Stimulated activated CD4-positive, alpha-beta T cell treated with anti-CD3 and anti-CD28 coated beads, Interleukin-2, amount 100 ng/mL, for 24 hours (primary cell): ENCODE measurements at places on chromosomes 11 and 22.

DNA sequence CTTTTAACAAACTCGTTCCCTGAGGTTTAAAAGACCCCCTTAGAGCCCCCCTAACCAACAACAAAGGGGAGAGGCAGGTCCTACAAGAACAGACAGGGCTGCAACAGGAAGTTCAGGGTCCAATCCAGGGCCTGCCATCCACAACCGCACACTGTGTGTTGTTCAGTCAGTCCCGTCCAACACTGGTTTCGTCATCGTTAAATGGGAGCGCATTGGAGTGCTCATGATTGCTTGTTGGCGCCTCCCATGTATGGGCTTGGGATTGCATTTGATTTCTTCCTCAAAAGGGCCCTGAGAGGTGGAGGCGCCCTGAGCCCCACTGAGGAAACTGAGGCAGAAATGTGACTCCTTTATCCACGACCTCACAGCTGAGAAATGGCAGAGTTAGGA, 174.1 kb downstream of the MN1 start:
- no peak for DNase-seq

- DNase-seq: no peak
These were observed 21.3 kb downstream of the NADSYN1 start for GRCh38 chr11:71474141-71474770.

GRCh38 chr22:26479792-26480610, 3.6 kb downstream of the HPS4 start:
- no peak for DNase-seq

DNA sequence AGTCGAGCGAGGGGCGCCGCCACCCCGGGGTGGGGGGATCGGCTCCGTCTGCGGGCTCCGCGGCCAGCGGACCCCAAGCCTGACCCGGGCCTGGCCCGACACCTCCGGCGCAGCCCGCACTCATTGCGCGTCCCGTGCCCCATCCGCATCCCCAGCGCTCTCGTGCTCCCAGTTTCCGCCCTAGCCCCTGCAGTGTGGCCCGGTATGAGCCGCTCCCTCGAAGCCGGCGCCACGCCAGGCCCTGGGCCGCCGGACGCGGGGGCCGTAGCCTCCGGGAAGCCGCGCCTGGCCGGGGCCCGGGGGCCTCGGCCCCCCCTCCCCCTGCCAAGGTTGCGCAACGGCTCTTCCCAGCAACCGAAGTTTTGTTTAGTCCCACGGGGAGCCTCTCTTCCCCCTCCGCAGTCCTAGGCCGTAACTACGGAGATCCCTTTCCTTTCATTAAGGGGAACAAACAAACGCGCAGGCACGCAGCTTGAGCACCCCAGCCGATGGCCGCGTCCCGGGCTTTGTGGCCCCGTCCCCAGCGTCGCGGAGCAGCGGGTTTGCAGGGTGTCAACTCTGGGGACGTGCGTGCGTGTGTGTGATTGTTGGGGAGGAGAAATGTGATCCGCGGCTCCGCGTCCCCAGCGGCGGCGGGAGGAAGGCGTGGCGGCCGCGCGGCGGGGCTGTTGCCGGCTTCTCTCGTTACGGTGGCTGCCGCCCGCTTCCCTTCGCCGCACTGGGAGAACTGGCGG, 883 bp downstream of the HIPK3 start:
- peak; percentile 78 for DNase-seq

DNA sequence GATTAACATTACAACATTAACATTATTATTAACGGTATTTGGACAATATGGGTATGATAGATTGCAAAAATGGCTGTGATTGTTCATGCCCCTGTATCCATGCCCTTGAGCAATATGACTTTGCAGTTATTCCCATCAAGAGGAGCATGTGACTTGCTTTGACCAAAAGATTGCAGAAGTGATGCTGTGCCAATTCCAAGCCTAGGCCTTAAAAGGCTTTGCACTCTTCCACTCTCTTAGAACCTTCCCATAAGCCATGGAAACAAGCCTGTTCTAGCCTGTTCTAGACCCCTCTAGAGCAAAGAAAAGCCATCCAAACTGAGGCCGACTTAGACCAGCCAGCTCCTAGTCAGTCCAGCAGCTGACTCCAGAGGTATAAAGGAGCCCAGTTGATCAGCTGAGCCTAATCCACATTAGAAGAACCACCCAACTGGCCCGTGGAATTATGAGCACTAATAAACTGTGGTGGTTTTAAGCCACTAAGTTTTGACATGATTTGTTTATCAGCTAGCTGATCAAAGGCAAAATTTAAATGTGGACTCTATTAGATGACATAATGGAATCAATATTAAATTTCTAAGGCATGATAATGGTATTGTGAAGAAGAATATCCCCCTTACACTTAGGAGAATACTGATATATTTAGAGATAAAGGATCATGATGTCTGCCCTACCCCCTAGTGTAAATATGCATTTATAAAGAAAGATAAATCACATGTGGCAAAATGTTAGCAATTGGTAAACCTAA, 28.6 kb downstream of the RAB30 start:
- no peak for DNase-seq

- DNase-seq: no peak
These were observed 1491.9 kb downstream of the FAM181B start for GRCh38 chr11:81241672-81242275.

GRCh38 chr11:118939953-118940598, 14.3 kb upstream of the BCL9L start:
- DNase-seq: peak; percentile 72

GRCh38 chr11:102005306-102005705, 41.9 kb upstream of the CFAP300 start:
- DNase-seq: no peak

DNA sequence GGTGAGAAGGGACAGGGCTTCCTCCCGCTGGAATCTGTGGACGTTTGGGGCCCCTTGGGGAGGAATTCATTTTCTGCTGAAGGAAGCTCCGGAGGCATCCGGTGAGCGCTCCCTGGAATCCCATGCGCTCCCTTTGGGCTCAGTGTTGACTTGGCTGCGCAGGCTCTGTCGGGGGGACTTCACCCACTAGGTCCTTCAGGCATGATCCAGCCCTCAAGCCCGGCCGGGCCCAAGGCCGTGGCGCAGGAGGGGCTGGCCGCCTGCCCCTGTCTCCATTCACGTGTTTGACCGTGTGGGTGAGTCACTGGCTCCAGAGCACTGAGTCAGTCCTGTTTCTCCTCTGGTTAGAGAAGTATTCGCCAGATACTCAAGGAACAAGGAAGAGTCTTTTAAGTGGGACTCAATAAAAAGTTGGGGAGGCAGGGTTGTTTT, 1.4 kb downstream of the CTTN start:
- no peak for DNase-seq

GRCh38 chr11:15406851-15407351, 292.2 kb downstream of the INSC start:
- no peak for DNase-seq

- no peak for DNase-seq
These were observed 729.7 kb downstream of the BRD1 start for GRCh38 chr22:49097966-49098365.

DNA sequence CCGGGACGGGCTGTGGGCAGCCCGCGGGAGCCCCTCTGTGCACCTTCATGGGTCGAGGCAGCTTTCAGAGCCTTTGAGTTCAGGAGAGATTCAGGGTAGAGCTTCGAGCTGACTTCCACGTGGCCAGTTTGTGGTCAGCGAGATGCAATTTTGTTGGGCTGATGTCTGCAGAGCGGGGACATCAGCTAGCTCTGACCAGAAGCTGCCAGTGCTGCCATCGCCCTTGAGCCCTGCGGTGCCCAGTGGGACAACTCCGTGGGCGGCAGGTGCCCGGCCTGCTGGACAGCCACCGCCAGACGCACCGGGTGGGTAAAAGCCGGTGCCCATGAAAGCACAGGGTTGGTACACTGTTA, 719 bp downstream of the TALDO1 start:
- DNase-seq: no peak

DNA sequence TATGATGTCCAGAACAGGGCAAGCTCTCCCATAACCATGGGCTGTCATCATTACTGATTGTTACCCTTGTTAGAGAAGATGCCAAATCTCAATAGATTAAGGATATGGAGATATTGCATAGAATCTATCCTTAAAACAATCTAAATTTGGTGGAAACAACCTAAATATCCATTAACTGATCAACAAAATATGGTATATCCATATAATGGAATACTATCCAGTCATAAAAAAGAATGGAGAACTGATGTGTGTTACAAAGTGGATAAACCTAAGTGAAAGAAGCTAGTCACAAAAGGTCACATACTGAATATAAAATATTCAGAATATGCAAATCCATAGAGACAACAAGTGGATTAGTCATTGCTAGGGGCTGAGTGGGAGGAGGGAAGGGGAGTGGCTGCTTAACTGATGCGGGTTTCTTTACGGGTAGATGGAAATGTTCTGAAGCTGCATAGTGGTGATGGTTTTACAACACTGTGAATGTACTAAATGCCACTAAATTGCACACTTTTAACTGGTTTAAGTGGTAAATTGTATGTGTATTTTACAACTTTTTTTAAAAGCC, 36.1 kb upstream of the SMCO4 start:
- DNase-seq: no peak

DNA sequence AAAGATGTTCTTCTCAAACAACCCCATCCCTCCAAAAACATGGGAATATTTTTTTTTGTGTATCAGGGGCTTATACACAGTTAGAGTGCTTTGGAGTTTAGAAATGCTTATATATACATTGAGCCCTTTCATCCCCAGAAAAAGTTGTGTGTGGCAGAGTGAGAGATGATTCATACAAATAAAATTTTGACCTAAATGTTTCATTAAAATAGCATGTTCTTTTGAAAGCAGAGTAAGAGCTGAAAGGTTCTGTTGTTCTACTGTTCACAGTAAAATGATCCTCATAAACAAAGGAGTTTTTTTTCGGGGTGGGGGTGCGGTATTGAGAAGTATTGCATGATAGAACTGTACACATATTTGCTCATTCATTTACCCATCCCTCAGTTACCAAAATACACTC, 512.4 kb downstream of the DLG2 start:
- DNase-seq: no peak

DNA sequence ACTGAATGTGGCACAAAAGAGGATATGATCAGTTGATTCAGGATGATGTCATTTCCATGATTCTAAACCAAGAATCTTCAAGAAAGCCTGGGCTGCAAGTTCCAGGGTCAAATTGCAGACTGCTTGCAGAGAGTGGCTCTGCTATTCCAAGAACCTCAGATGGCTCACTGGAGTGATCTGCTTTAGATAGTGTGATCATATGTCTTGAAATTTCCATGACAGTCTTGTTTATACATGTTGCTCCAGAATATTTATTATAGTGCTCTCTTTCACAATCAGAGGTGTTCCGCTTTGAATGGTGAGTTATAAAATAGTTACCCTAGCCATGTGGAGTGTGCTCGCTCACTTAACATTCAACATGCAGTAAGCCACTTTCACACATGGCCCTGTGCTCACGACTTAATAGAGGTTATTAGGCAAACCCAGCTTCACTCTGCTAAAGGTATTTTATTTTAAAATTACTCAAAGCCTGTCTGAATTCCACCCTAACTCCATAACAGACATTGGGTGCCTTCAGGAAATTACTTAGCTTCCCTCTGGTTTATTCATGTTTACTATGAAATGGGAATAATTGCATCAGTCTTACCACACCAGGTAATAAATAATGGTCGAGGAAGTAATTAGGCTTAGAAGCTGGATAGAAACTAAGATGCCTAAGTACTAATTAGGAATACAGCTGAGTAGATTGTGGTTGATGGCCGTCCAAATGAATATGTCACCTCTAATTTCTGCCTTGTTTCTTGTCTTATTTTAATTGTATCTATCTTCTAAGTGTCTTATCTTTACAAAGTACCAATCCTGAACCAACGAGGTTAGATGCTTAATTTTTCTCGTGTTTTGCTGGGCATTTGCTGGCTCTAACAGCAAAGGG, 187.9 kb downstream of the ETS1 start:
- DNase-seq: no peak

- no peak for DNase-seq
These were observed 22.6 kb downstream of the POU2AF3 start for GRCh38 chr11:111320728-111321568.

DNA sequence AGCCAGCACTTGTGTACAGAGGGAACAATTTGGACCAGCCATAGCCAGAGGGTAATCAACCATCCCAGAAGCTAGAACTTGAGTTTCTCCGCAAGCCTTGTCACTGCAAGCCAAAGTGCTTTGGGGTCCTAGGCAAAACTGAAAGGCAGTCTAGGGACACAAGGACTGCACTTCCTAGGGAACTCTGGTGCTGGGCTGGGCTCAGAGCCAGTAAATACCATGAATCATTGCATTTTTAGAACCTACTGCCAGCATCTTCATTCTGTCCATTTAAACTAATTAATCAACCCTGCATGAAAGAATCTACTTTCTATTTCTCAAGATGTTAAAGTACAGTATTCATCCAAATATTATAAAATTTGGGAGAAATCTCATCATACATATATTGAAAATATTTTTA, 20.0 kb downstream of the PATE3 start:
- DNase-seq: no peak

DNA sequence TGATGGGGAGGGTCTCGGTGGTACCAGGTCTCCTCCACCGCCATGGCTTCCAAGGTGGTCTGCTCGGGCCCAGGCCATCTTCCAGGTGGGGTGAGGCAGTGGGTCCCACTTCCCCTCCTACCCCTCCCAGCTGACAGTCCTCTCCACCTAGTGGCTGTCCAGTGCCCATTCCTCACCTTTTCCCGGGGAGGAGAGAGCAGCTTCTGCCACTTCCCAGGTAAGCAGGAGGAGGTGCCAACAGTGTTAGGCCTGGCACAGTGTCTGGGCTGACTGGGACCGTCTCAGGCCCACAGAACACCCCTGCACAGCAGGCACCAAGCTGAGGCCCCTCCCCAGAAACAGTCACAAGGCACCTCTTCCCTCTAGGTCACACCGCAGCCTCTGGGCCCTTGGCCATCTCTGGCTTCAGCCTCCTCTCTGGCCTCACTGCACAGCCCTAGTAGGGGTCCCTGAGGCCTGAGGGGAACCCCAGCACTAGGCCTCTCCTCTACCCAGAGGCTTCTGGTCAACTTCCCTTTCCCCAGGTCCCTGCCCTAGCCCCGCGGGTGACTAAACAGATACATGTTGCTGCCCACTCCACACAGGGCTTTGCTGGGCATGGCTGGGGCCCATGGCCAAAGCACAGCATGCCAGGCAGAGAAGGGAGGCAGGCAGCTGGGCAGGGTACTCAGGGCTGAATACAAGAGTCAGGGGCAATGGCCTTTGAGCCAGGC, 2.3 kb upstream of the ANKRD13D start:
- DNase-seq: no peak

DNA sequence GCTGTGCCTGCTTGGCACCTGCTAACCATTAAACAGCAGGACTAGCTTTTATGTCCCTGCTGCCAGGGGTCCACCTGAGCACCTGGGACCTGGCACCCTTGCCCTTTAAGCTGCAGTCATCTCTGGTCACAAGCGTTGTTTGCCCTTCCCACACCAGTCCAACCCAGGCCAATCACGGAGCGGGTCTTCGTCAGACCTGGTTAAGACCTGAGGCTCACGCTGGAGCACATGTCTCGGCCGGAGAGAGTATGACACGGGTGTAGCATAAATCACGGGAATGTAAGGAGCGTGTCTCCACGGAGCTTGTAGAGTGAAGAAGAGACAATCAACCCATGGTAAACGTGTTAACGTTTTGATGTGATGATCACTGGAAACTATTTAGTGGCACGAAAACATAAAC, 847.3 kb downstream of the BRD1 start:
- DNase-seq: no peak

GRCh38 chr11:6570691-6571427, 32.6 kb downstream of the RRP8 start:
- DNase-seq: no peak
